ENCODE measurements at places on chromosomes 12 and 14.

DNA sequence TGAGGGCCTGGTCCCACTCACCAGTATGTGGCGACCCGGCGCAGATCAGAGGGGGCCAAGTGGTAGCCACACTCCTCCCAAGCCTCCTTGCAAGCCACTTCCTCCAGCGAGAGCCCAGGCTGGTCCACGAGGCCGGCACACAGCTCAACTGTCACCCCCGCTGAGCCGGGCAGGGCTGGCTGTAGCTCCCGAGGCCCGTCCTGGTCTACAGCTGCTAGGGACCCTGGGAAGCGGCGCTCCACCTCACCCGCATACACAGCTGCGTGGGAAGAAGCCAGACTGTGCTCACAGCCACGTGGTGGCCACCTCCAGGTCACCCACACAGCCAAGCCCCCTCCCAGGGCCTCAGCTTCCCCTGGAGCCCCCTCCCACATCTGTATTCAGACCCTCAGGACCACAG is 4.6 kb downstream of the NUDT14 start:
- no peak for DNase-seq

- no peak for DNase-seq
These were observed 6.1 kb downstream of the KRT6B start for GRCh38 chr12:52445876-52446275.

DNA sequence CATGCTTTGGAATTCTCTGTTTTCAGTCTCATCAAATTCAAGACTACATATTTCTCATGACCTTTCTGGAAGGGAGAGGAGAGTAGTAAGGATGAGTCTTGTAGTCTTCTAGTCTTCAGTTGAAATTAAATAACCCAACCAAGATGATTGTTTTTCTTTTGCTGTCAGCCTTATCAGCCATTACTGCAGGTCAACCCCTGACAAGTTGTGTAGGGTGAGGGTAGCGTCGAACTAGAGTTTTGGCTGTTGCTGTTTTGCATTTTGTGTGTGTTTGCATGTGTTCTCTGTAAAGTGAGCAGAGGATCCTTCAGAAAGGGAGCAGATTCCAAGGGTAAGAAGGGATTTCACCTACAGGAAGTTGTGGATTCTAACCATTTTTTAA is 28.4 kb downstream of the DIP2B start:
- no peak for DNase-seq

- DNase-seq = no peak
These were observed 536 bp upstream of the TUNAR start for GRCh38 chr14:95875831-95876760.

DNA sequence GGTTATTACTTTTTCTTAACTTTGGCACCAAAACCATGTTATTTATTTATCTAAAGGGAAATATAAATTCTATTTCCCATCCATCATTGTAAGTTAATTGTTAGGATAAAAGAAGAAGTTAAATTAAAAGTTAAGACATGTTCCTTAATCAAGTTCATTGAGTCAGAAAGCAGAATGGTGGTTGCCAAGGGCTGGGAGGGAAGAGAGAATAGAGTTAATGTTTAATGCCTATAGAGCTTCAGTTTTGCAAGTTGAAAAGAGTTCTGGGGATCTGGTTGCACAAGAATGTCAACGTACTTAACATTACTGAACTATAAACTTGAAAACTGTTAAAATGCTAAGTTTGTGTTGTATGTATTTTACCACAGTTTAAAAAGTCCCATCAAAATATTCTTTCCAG is 63.2 kb upstream of the NR2C1 start:
- DNase-seq = no peak

DNA sequence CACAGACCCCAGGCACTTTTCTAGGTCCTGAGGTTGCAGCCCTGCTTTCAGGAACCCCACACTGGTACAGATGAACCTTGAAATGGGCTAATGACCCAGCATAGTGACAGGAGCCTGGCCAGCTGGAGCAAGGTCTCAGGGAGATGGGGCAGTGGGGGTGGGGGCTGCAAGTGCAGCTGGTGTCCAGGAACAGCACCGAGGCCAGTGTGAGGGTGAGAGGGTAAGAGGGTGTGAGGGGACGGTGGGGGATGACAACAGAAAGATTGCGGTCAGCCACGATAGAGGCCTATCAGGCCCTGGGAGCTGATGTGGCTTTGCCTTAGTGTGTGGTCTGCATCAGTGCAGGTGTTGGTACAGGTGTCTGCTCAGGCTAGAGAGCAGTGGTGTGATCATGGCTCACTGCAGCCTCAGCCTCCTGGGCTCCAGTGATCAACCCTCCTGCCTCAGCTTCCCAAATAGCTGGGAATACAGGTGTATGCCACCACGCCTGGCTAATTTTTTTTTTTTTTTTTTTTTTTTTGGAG is 59.7 kb downstream of the EP400 start:
- DNase-seq = no peak

Data from NCI-H1417 treated with DMSO at 0.1 percent for 48 hours (cell line).